ENCODE measurements at places on chromosomes 5 and 9. TPM values are rescaled to one million over a fixed set of nuclear protein-coding genes. Genes with fewer than 3 reads are reported as not detected.
A peak's percentile ranks its signal among the peaks of the same experiment; 100 is the strongest.

NR5A1 gene
- not detected for total RNA-seq

BAG1 gene
- total RNA-seq = 60.4 TPM

- peaks cover 4% of the 10 kb centered on the region for H3K4me1 ChIP-seq
- peak overlapping the region; percentile 37 for H3K27ac ChIP-seq
- no peaks in the 10 kb centered on the region for H3K36me3 ChIP-seq
- no peaks in the 10 kb centered on the region for H3K27me3 ChIP-seq
- DNase-seq = no peak
Observed at GRCh38 chr5:151154931-151155774, 2.4 kb downstream of the ANXA6 start.

- no peak overlapping the region for H3K4me3 ChIP-seq
- H3K27me3 ChIP-seq = no peaks in the 10 kb centered on the region
- H3K4me1 ChIP-seq = no peaks in the 10 kb centered on the region
- H3K36me3 ChIP-seq = no peaks in the 10 kb centered on the region
Observed at GRCh38 chr5:115147052-115147451, 22.7 kb downstream of the TRIM36 start.

CTXN3 gene
- not detected for total RNA-seq
